ENCODE measurements at places on chromosomes 7 and 10. TPM values are rescaled to one million over a fixed set of nuclear protein-coding genes. Genes with fewer than 3 reads are reported as not detected.

Gene SPRN
- 6.1 TPM for total RNA-seq

Gene SLC29A4
- total RNA-seq = 16.1 TPM

Gene STAMBPL1
- 7.8 TPM for total RNA-seq

Gene PDK4
- 11.7 TPM for total RNA-seq

Gene OR2A7
- not detected for total RNA-seq

Gene GPC2
- total RNA-seq = 71.9 TPM

Gene MMD2
- 0.94 TPM for total RNA-seq

Gene DDC
- not detected for total RNA-seq

Gene CARD11
- 0.31 TPM for total RNA-seq

Gene CCDC146
- total RNA-seq = 15.4 TPM

Gene CNPY1
- 0.16 TPM for total RNA-seq

Gene NSUN5
- 13.9 TPM for total RNA-seq

Gene VWA2
- 3.6 TPM for total RNA-seq

Gene EEPD1
- 27.8 TPM for total RNA-seq

Gene ZNF853
- total RNA-seq = 23.6 TPM

Gene TMEM236
- 0.16 TPM for total RNA-seq

Gene VWDE
- 1.4 TPM for total RNA-seq

Gene FAM25A
- not detected for total RNA-seq

Gene NEUROG3
- total RNA-seq = not detected

Gene PNLIP
- total RNA-seq = not detected

Gene FBH1
- total RNA-seq = 39.8 TPM

Gene PILRA
- total RNA-seq = 1.1 TPM

Gene ODAD2
- 1.9 TPM for total RNA-seq

Gene PRTFDC1
- total RNA-seq = 35.7 TPM

Gene CTAGE6
- not detected for total RNA-seq

Gene AKR1B1
- 29.6 TPM for total RNA-seq

Gene PRRT4
- total RNA-seq = 2.7 TPM

Gene TBX20
- total RNA-seq = not detected

Gene LDB3
- 0.16 TPM for total RNA-seq

Gene C10orf53
- total RNA-seq = not detected

Gene SSC4D
- total RNA-seq = 0.94 TPM

Gene PSPH
- total RNA-seq = 19.8 TPM

Gene SEMA3C
- 289 TPM for total RNA-seq

Gene CYP17A1
- total RNA-seq = not detected

Gene MRC1
- 4.5 TPM for total RNA-seq

Gene CYP3A4
- not detected for total RNA-seq

Gene GTF2IRD2
- 51.0 TPM for total RNA-seq

Gene CASP2
- total RNA-seq = 20.7 TPM

Gene CFAP58
- total RNA-seq = 0.62 TPM

Gene BUB3
- 112 TPM for total RNA-seq

Gene TRIM50
- total RNA-seq = 0.16 TPM

Gene LZTS2
- 15.4 TPM for total RNA-seq

Gene PALS2
- 422 TPM for total RNA-seq

Gene SNX10
- total RNA-seq = 61.5 TPM

Gene HEPACAM2
- total RNA-seq = not detected

Gene ZNF804B
- total RNA-seq = 4.2 TPM

Gene PTPN20
- 14.2 TPM for total RNA-seq
